LHCN-M2 (cell line): ENCODE measurements at places on chromosomes 5 and 9.

DNA sequence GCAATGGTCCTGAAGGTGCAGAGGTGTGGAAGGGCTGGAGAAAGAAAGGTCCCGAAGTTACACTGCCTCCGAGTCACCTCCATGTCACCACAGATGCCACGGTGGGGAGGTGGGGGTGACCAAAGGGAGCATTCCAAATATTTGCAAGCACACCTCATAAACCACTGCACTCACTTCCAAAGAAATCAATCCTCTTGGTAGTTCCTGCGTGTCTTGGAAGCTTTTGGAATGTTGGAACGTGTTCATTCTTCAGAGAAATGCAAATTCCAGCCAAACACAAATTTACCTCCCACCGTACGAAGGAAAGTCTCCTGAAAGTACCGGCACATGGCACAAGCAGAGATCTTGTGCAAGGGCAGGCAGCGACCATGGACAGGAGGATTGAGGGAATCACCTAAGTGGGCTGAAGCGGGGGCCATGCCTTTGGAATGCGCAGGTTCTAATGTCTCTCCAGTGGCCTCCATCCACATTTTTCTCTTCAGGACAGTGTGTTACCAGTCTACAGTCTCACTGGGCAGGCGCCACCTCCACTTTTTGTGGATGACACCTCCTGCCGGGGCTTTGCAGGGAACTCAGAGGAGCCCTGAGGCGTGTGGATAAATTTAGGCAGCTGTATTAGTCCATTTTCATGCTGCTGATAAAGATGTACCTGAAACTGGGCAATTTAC is 54.0 kb downstream of the NSUN2 start:
- no peak for DNase-seq

- peak; percentile 9 for DNase-seq
Observed at GRCh38 chr5:87020099-87020934, 247.4 kb upstream of the RASA1 start.

DNA sequence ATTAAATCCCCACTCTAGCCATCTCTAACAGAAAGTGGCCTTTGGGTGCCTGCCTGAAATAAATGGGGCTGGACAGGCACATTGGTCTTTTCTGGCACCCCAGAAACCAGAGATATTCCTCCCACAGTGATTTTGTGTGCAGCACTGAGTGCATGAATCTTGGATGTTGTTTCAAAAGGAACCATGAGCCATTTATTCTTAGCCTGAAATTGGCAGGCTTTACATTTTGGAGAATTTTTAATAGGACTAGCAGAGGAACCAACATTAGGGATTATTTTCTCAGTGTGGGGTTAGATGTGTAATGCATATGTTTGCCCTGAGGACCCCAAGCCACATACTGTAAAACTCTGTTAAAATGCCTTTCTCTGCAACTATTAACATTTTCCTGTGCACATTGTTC is 451.3 kb downstream of the NFIB start:
- no peak for DNase-seq

DNA sequence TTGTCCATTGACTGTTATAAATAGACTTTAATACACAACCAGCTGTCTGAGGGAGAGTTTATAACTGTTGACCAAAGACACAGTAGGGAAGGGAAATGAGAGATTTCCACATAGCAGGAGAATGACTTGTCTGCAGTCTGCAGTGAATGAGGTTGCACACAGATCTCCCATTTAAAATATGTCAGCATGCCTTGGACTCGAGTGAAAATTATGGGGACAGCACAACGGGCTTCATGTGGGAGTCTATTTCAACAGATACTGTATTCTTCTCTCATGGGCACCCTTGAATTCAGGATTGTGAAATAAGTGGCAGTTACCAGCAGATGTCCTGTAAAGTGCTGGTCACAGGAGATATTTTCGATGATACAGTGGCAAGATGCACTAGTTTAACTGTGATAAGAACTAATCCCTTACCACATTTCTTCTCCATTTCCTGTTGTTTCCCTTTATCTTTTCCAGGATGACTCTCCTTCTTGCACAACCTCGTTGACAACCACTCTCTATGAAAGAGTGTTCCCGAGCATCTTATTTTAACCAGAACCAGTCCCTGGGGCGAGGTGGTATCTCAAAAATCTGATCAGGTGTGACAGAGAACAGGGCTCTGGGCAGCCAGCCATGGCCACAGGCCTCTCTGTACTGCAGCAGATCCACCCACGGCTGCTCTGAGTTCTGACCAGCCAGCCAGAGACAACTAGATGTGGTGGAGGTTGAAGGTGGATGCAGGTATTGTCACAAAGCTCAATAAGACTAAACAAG is 51.5 kb upstream of the MAP3K1 start:
- DNase-seq: peak; percentile 27

GRCh38 chr5:95424526-95424925 is 33.4 kb downstream of the FAM81B start:
- no peak for DNase-seq

- no peak for DNase-seq
Observed at GRCh38 chr5:168022446-168023169, 268.8 kb upstream of the WWC1 start.

DNA sequence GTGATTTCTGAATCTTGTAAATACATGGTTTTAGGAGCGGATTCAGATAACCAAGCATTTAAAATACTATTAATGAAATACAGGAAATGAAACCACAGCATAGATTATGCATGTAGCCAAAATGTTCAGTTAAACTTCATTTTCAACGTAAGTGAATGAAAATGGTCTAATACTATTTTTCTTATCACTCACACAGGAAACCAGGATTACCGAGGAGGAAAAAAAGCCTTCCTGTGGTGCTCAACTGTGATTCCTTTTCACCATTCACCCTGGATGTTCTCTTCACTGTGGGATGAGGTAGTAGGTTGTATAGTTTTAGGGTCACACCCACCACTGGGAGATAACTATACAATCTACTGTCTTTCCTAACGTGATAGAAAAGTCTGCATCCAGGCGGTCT is 83.4 kb upstream of the ZNF169 start:
- no peak for DNase-seq

GRCh38 chr9:6471231-6471850 is 58.3 kb downstream of the UHRF2 start:
- DNase-seq: no peak

DNA sequence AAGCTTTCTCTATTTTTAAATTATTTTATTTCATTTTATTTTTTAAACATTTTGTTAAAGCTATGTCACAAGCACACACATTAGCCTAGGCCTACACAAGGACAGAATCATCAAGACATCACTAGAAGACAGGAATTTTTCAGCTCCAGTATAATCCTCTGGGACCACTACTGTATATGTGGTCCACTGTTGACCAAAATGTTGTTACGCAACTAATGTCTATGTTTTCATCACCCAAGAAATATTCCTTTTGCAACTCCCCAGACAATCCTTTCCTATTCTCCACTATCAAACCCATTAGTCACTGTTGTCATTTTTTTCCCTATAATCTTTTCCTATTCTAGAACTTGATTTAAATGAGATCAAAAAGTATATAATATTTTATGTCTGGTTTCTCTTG is 2371.7 kb upstream of the C9orf72 start:
- DNase-seq: peak; percentile 22

GRCh38 chr9:21454149-21454548 is 13.9 kb downstream of the IFNA1 start:
- DNase-seq: peak; percentile 76

GRCh38 chr9:123131258-123131657 is 97.8 kb downstream of the GPR21 start:
- DNase-seq: peak; percentile 36

GRCh38 chr5:176530983-176531901 is 6.0 kb downstream of the RNF44 start:
- peak; percentile 64 for DNase-seq

GRCh38 chr5:78547731-78548615 is 100.6 kb downstream of the LHFPL2 start:
- peak; percentile 95 for DNase-seq

- DNase-seq: no peak
Observed at GRCh38 chr9:82010711-82011110, 22.1 kb downstream of the SPATA31D1 start.

DNA sequence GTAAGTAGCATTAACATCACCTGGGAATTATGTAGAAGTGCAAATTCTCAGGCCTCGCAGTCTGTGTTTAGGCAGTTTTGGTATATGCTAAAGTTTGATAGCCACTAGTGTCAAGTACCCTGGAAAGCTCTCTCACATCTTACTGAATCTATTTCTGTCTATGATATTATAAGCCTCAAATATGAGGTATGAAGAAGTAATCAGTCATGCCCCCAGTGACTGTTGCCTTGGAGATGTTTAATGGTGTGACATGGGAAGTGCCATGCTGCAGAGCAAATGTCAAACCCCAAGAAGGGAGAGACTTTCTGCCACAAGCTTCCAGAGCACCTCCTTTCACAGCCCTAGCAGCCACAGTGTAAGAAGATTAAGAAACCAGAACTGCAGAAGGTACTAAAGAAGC is 9.8 kb upstream of the PDE8B start:
- no peak for DNase-seq

DNA sequence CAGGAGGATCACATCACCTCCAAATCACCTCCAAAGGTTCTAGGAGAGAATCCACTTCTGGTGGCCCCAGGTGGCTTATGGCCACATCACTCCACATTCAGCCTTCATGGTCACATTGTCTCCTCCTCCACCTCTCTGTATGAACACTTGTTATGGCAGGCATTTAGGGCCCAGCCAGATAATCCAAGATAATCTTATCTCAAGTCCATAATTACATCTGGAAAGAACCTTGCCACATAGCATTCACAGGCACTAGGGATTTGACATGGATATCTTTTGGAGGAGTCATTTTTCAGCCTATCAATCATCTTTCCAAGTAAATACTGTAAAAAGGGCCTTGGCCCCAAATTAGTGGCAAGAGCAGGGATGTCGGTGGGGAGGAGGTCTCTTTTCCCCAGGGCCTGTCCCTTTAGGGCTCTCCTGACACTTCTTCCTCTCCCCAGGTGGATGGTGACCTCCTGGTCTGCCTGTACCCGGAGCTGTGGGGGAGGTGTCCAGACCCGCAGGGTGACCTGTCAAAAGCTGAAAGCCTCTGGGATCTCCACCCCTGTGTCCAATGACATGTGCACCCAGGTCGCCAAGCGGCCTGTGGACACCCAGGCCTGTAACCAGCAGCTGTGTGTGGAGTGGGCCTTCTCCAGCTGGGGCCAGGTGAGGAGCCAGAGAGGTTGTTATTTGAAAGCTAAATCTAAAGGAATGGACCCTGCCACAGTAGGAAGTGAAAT is 140.9 kb downstream of the SAXO1 start:
- DNase-seq: no peak

- DNase-seq: no peak
Observed at GRCh38 chr5:43530648-43531047, 15.7 kb upstream of the C5orf34 start.

- DNase-seq: no peak
Observed at GRCh38 chr9:96663506-96664120, 8.5 kb upstream of the PRXL2C start.

DNA sequence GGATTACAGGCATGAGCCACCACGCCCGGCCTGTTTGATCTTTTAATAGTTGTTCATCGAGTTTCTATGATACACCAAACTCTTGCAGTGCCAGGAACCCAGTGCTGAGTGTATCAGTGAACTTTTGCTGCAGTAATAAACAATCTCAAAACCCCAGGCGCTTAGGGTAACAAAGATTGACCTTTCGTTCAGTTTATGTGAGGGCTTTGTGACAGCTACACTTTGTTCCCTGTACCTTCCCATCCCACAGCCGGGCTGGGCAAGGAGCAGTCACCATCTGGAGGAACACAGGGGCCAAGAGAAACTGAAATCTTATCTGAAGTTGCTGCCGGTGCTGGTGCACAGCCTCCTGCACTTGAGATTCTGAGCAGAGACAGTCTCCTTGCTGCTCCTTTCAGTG is 17.2 kb upstream of the WNK2 start:
- DNase-seq: no peak

DNA sequence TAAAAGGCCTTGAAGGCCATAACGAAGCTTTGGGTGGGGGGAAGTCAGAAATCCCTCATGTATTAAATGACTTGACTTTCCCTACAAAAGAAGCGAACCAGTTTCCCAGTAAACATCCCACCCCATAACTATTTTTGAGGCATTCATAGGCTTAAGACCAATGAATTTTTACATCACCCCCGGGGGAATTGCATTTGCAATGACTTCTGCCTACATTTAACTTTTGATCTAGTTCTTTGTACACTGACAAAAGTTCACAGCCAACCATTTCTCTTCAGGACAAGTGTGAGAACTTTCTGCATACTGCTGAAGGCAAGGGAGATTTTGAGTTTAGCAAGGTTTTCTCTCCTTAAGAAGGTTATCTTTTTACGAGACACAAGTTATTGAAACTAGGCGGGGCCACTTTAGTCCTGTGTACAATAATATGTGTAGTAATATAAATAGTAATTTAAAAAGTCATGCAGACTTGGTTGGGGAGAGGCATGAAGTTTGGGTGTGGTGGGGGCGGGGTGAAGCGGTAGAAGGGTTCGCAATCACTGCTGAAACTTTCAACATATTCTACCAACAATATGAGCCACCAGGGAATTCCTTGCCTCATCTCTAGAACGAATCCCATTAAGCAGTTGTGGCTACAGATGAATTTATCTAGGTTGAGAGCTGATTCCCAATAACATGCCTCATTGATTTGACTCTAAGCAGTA is 2.5 kb downstream of the TJP2 start:
- peak; percentile 15 for DNase-seq

DNA sequence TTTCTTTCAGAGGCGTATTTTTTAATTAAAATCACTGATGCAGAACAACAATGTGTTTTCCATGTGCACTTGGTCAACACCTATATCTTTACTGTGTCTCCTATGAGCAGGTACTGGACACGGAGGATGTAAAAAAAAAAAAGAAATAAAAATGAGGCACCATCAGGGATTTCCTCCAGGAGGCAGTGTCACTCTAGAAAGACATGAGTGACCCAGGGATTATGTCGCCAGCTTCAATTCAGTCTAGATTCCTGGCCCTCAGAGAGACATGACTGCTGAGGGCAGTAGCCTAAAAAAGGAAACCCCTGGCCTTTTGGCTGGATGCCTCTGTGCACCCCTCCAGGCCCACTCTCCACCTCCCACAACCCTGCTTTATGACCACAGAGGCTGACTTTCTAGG is 18.3 kb upstream of the IL33 start:
- DNase-seq: peak; percentile 20

DNA sequence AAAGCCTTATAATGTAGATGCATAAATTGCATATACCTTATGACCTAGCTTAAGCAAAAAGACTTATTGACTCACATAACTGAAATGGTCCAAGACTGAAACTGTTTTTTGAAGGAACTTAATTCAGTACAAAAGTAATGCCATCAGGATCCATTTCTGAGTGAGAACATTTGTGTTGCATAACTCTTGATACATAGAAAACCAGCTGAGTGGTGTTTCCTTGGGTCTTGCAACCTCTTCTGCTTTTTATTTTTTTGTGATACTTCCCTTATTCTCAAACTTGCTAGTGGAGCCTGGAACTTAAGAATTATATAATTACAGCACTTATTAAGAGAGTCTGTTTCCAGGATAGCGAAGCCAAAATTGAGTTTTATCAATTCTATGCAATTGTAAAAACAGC is 272.0 kb downstream of the MAN2A1 start:
- DNase-seq: no peak

- DNase-seq: no peak
Observed at GRCh38 chr5:35160486-35161116, 69.7 kb downstream of the PRLR start.
